ENCODE measurements at places on chromosomes 7 and 10.

DNA sequence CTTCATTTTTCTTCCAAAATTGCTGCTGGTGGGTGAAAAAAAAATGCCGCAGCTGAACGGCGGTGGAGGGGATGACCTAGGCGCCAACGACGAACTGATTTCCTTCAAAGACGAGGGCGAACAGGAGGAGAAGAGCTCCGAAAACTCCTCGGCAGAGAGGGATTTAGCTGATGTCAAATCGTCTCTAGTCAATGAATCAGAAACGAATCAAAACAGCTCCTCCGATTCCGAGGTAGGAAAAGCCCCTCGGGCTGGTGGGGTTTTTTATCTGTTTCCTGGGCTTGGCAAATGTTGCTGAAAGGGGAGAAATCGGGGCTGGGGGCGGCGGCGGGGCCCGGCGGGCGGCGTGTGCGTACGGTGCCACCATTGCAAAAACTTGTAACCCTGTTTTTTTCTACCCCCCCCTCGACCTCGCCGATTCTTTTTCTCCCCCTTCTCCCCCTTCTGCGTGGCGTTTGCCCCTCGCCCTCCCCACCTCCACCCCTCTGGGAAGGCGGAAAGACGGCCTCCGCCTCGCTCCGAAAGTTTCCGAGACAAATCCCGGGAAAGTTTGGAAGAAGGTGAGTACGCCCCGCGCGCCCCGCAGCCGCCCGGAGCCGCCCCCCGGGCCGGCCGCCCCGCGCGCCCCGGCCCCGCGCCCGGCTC lies 789 bp downstream of the TCF7L2 start:
- no peak for DNase-seq

GRCh38 chr7:105088456-105088855 lies 74.5 kb downstream of the KMT2E start:
- no peak for DNase-seq

GRCh38 chr7:12222889-12223579 lies 11.9 kb downstream of the TMEM106B start:
- no peak for DNase-seq

DNA sequence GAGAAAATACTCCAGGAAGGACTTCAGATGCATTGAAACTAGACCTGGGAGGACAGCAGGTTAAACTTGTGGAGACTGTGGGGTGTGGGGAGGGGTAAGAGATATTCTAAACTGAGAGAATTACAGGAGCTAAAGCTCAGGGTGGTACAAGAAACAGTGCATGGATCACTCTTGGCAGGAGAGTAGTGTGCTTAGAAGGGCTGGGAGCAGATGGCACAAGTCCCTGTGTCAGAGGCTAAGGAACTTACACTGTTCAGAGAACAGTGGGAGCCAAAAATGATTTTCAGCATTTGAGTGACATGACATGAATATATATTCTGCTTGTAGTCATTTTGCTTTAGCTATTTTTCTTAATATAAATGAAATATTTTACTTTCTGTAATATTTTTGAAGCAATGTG lies 36.0 kb upstream of the LAMB1 start:
- DNase-seq = no peak

- DNase-seq = peak; percentile 17
These were observed 345.0 kb downstream of the REEP3 start for GRCh38 chr10:63866075-63866746.

DNA sequence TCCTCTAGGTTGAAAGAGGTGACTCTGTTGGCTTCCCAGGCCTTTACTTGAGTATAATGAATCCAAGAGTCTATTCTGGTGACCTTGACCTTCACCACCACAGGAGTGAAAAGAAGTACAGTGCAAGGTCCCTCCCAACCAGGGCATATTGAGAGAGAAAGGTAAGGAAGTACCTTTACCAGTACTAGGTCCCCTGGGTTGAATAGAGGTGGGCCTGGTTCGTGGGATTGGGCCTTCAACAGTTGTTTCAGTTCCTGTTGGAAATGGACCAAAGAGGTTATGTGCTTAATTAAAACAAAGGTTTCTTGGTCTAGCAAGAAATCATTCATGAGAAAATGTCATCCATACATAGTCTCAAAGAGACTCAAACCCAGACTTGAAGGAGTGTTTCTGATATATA lies 6.4 kb upstream of the SFTPA1 start:
- no peak for DNase-seq

DNA sequence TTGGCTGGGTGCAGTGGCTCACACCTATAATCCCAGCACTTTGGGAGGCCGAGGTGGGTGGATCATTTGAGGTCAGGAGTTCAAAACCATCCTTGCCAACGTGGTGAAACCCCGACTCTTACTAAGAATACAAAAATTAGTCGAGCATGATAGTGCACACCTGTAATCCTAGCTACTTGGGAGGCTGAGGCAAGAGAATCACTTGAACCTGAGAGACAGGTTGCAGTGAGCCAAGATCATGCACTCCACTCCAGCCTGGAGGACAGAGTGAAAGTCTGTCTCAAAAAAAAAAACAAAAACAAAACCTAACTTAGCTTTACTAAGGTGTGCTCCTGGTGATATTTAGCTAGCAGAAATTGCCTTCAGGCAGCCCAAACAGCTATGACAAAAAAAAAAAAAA lies 24.3 kb upstream of the VDAC2 start:
- no peak for DNase-seq

- no peak for DNase-seq
These were observed 59.8 kb downstream of the TMEM178B start for GRCh38 chr7:141133646-141134045.

GRCh38 chr7:84092207-84092606 lies 102.4 kb downstream of the SEMA3A start:
- DNase-seq = no peak

DNA sequence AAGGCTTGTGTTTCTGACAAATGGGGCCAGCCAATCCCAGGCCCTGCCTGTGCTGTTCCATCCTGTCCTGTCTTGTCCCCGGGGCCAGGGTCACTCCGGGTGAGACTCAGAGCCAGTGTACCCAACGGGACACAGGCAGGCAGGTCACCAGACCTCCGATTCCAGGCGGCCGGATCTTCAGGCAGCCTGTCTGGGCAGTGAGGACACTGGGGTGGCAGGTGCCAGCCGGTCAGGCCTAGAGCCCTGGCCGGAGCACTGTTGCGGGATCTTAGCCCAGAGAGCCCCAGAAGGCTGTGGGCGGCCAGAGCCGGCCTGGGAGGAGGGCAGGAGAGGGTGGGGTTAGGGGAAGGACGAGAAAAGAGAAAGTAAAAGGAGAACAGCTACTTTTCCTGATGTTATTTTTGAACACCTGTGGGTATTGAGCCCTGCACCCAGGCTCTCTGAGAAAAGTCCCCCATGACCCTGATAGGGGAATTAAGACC lies 134.3 kb upstream of the TNRC18 start:
- no peak for DNase-seq

GRCh38 chr7:99469381-99470065 lies 3.2 kb upstream of the ZNF789 start:
- DNase-seq = no peak

GRCh38 chr10:48187713-48188485 lies 86.6 kb downstream of the FRMPD2 start:
- DNase-seq = no peak

DNA sequence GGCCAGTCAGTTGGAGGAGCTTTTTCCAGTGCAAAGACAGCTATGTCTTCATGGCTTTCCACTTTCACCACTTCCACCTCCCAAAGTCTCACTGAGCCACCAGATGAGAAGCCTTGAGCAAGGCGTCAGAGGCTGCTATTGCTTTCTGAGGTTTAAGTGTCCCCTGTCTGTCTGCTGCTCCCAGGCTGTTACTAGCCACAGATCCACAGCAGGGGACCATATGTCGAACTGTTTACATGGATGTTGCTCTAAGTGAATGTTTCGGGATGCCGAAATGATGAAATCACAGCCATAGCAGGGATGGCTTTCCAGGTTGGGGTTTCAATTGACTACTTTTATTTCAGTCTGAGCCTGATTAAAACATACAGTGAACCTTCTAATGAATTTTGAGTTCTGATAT lies 88.5 kb downstream of the AVL9 start:
- DNase-seq = peak; percentile 95

DNA sequence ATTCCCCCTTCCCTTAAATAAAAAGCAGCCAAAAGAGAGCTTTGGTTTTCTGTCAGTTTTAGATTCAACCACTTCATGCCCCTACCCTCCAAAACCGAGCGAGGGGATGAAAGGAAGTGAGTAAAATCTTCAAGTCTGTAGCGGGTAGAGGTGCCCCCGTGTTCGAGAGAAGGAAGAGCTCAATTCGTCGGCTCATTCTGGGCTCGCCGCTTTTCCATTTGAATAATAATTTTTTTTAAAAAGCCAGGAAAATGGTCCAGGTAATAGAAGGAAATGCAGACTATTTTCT lies 436.2 kb upstream of the GALNT17 start:
- DNase-seq = no peak

DNA sequence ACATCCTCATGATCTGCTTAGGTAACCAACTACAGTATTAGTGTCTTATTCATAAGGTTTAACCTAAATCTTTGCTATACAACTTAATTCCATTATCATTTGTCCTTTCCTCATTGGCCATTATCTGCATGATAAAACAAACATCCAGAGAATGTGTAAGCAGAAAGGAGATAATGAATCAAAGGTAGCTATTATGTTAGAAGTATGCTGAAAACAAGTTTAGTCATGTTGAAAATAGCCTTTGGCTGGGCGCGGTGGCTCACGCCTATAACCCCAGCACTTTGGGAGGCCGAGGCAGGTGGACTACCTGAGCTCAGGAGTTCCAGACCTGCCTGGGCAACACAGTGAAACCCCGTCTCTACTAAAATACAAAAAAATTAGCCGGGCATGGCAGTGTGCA lies 78.2 kb downstream of the NT5C2 start:
- DNase-seq = no peak

DNA sequence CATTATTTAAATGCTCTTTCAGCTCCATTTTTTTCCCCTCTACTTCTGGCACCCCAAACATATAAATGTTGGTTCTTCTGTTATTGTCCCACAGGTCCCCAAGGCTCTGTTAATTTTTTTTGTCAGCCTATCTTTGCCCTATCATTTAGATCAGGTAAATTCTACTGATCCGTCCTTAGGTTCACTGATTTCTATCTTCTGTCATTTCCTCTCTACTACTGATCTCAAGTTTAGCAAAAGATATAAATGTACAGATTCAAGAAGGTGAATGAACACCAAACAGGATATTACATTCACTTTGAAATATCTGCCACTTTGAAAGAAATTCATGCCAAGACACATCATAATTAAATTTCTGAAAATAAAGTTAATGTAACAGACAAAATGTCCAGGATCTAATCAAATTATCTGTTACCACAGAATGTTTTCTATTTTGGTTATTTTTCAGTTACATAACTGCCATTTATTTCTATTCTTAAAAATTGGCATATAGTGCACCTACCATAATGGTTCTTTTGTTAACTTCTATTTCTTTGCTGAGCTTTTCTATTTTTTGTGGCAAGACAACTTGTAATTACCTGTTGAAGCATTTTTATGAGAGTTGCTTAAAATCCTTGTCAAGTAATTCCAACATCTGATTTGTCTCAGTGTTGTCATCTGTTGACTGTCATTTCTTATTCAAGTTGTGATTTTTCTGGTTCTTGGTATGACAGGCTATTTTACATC lies 12.1 kb upstream of the CUBN start:
- DNase-seq = no peak

GRCh38 chr7:119270045-119270464 lies 1002.9 kb upstream of the KCND2 start:
- peak; percentile 11 for DNase-seq

DNA sequence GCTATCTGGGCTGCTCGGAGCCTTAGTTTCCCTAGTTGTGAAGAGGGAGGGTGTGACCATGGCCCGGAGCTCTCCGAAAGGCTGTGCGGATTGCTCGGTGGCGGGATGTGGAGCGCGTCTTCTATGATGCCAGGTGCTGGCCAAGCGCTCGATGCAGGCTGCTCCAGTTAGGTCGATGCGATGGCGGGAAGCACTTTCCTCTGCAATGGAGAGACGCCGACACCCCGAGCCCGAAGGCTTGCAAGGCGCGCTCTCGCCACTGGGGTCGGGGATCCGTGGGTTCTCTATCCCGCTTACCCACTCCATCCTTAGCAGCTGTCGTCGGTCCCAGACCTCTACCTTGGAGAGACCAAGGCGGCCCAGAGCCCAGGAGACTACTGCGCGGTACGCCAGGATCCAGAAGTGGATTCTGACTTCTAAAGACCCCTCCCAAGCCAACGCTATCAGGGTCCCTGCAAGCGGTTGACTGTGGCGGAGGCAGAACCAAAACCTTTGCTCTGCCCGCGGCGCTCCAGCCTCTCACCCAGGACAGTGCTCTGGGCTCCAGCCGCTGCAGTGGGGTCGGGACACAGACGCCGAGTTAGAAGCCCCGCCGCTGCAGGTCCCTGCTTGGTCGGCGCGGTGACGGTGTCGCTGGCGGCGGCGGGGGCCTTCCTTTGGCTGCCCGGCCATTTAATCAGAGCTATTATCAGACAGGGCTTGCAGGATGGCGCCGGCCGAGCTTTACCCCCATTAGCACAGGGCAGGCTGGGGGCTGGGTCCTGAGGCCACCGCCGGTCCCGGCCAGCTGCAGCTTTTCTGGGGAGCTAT lies 7.8 kb upstream of the TBX20 start:
- no peak for DNase-seq

GRCh38 chr7:14332155-14332554 lies 342.7 kb upstream of the ETV1 start:
- peak; percentile 3 for DNase-seq

GRCh38 chr7:7114575-7115291 lies 67.6 kb upstream of the C1GALT1 start:
- no peak for DNase-seq

DNA sequence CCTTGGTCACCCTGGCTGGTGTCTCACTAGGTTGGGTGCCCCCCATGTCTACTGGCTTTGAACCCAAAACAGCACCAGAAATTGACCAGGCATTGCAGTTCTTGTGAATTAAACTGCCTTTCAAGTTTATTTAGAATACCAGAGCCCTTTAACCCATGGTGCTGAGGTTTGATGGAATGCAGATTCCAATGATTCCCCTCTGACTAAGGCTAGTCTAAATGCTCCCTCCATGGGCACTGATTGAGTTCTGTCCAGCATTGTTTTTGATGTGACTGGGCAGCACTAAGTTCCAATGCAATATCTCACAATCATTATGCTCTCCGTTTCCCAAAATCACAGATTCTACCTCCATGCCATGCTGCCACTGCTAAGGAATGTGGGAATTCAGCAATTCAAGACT lies 1047.4 kb upstream of the LRRN3 start:
- no peak for DNase-seq

DNA sequence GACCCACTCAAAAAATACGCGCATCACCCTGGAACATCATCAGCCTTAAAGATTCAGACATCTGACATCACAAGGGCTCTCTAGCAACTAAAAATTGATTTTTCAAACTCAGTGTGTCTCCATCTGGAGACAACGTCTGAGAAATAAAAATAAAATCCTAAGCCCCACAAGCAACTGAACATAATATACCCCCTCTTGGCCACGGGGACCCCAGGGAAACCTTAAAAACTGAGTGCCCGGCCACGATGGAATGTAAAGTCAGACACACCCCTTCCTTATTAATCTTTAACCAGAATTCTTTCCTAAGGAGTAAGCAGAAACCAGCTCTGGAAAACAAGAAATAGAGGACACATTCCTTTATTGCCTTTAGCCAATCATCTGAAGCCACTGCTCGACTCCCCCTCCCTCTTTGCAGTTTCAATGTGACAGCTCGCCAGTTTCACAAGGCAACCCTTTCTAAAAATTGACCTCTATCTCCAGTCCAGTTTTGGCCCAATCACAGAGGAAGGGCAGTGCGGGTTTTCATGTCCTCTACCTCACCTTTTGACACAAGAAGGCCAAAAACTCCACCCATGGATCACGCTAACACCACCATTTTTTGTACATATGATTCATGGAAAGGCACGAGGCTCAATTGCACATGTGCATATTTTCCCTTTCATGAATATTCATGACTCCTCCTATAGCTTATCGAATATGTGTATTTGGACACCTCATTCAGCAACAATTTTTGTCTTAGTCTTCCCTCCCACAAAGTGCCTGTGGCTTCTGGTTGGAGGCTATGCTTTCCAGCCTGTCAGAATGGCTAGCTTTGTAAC lies 24.2 kb downstream of the IFIT3 start:
- DNase-seq = peak; percentile 99
